Stimulated activated CD8-positive, alpha-beta memory T cell treated with anti-CD3 and anti-CD28 coated beads, Interleukin-7, amount 100 ng/mL, for 1 hour (primary cell): ENCODE measurements at places on chromosomes 7 and 10.
A peak's percentile ranks its signal among the peaks of the same experiment; 100 is the strongest.

DNA sequence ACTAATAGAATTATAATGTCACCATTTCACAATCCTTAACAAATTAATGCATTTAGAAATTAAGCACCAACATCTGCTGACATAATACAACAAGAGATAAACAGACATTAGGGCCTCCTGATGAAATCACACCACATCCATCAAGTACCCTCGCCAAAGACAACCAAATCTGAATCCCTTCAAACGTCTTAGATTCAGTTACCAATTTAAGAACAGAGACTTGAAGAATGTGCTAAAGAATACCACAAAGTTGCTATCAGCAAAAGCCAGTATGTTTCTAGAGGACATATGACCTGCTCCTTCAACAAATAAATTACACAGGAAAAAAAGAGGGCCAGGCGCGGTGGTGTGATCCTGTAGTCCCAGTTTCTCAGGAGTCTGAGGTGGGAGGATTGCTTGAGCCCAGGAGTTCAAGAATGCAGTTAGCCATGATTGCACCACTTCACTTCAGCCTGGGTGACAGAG is 144.5 kb downstream of the REEP3 start:
- no peak for DNase-seq

DNA sequence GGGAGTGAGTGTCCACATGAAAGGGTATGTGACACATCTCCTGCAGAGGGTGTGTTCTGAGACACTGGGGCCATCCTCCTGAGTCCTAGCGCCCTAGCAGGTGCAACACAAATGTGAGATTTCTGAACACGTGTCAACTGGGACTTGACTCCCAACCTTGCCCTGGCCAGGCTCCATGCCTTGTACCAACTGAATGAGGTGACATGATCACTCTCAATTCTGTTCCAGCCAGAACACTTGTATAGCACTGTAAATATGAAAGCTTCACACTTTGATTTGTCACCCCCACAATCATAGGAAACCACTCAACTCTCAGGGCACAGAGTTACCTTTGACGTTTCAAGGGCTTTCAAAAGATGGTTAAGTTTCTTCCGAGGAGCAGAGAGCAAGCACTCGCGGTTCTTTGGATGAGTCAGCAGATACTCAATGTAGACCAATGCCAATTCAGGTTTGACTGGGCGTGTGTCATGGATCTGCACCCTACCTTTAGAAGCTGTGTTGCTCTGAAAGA is 48.6 kb downstream of the NCAPG2 start:
- no peak for DNase-seq

GRCh38 chr10:53469383-53469782 is 696.8 kb upstream of the MBL2 start:
- no peak for DNase-seq

DNA sequence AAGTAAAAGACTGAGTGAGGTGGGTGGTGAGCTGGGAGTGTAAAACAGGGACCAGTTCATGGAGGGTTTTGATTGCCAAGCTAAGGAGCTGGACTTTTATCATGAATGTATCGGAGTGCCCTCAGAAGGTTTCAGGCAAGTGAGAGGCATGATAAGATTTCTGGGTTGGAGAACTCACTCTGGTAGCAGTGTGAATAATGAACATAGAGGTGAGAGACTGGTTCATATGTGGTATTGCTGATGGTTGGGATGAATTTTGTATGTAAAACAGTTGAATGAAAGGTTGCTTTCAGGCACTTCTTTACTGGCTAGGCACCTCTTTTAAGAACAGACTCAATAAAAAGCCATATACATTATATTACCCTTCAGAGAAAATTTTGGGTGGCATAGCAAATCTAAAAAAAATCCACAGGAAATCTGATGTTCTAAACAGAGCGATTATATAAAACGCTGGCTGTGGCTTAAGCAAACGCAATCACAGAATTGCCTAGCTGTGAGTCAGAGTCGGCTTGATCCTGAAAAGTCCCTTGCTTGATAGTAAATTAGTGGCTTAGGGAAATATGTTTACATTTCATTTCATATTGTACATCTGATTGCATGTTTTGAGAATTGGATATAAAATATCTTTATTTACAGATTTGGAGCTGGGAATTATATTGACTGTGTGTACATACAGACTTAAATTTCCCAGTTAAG is 92.9 kb upstream of the HDAC9 start:
- no peak for DNase-seq

GRCh38 chr10:71390461-71390835 is 6.3 kb upstream of the CDH23 start:
- DNase-seq = no peak

GRCh38 chr10:51121861-51122260 is 47.6 kb downstream of the PRKG1 start:
- DNase-seq = no peak

- no peak for DNase-seq
These were observed 295.9 kb upstream of the FOXK1 start for GRCh38 chr7:4386190-4386589.

GRCh38 chr7:32001948-32002347 is 68.3 kb downstream of the PDE1C start:
- no peak for DNase-seq

GRCh38 chr7:114539575-114539974 is 125.0 kb downstream of the FOXP2 start:
- DNase-seq = no peak

DNA sequence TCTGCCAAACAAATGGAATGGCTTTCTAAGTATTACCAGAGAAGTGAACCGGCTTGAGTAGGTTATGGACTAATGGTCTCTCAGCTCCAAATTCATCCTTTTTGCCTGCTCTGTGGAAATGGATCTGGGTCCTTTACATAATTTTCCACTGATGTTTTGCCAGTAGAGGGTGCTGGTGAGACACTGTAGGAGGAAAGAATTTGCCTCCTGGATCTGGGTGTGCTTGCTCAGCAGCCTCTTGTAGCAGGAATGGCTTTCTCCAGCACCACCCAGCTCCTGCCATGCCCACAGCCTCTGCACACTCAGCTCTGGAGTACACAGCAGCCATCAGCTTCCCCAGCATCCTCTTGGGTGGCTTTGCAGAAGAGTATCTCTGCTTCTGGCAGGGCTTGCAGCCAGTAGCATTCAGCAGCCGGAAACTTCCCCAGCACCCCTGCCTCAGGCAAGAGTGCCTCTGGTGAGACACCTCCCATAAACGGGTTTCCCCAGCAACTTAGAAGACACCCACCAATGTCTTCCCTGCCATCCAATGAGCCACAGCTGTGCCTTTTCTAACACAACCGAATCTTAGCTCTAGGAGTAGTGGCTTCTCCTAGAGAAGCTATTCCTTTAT is 235.0 kb upstream of the PLPP4 start:
- DNase-seq = no peak

DNA sequence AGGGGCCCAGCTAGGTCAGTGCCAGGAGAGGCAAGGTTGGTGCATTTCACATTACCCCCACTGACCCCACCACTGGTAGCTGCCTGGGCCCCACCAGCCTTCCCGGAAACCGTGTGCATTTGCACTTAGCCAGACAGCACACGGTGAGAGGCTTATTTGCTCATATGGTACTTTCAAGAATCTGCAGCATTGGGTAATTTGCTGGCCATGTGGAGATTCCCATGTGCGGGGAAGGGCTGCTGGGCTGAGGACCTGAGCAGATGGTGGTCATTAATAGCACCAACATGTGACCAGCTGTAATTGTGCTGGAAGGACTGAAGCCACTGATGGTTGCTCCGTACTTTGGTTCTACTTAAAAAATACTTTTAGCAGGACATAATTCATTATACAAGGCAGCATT is 323.8 kb downstream of the DPP6 start:
- DNase-seq = no peak

- DNase-seq = no peak
These were observed 51.1 kb downstream of the ADRB1 start for GRCh38 chr10:114094795-114095194.

DNA sequence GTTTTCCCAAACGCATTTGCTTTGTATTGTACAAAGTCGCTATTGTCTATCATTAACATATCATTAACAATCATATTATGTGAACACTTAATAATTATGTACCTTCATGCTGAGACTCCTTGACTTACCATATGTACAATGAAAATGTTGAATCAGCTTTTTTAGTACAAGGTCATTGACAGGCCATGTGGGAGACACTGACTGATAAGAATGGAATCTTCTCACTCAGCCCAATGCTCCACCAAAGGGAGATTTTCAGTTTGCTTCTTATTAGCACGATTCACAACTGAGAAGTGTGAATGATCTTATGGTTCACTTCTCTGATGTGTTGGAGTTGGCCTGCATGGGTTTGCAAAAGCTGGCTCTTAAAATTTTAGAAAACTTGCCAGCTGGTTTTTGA is 253.5 kb upstream of the TEX47 start:
- DNase-seq = no peak

GRCh38 chr10:119139464-119140067 is 25.9 kb downstream of the SFXN4 start:
- DNase-seq = no peak

DNA sequence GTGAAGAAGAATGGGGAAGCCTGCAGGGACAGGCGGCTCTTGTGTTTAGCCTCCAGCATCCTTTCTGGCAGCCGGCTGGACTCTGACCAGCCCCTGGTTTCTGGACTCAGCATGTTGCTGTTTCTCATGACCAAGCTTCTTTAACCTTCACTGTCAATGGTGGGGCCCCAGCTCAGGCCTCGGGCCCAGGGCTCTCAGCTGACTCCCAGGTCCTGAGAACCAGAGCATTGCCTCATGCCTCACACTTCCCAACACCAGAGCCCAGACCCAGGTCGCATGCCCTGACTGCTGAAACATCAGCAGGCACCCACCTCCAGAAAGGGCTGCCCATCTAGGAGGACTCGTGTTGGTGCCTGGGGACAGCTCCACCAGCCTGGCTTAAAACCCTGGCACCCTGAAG is 34.8 kb upstream of the FGFR2 start:
- no peak for DNase-seq

GRCh38 chr10:105793071-105793470 is 1152.0 kb downstream of the SORCS3 start:
- no peak for DNase-seq

DNA sequence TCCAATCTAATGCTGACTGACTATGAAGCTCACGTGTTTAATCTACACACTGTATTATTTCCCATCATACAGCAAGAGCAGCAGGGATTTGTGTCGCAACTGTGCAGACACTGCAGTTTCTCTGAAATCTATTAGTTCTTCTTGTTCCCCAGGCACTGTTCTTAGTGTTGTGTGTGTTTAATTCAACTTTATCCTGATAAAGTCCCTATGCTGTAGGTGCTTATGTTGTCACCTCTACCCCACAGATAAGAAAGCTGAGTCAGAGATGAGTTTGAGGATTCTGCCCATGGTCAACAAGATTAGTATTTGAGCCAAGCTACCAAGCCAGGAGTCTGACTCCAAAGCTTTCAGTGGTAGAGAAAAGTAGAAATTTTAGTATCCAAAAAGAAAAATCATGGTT is 22.5 kb upstream of the EPHB6 start:
- no peak for DNase-seq

DNA sequence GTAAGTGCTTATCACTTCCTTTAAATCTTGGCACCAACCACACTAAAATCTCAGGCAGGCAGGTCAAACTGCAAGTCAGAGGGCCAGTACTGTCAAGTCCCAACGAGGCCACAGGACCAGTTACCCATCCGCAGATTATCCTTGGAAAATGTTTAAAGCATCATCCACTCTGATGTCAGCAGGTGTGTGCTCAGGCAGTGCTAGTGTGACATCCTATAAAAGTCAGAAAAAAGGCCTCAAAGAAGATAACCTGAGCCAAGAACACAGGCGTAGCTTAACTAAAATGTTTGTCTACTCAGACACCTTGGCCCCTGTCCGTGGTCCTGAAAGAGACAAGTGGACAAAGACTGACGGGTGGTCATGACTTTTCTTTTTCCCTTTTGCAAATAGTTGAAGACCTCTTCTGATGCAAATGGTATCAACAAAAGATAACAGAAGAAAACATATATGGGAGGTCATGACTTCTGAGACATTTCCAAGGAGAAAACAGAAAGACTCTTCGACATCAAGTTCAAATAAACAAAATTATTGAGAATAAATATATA is 309.3 kb downstream of the KCNMA1 start:
- DNase-seq = no peak

- peak; percentile 69 for DNase-seq
These were observed 702 bp upstream of the KAZALD1 start for GRCh38 chr10:101060951-101061623.

- DNase-seq = no peak
These were observed 1.8 kb upstream of the FAM107B start for GRCh38 chr10:14776546-14776945.

DNA sequence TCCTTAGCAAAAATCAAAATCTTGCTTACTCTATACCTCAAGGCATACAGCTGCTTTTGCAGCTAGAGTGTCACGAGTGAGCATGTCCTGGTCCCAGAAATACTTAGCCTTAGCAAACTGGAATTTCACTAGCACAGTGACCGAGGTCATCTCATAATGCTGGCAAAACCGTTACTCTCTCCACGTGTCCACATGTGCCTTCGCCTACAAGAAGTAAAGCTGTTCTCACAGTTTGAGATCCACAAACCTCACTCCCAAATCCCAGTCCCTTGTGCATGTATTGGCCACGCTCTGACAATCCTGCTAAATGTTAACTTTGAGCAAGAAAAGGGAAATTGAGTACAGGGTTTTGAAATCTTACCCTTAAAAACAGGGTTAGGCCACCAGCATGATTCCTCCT is 111.0 kb upstream of the PLXDC2 start:
- no peak for DNase-seq

GRCh38 chr7:116210345-116211005 is at the start of gene TES:
Gene TES, plus strand, starts transcription at chr7:116210539. Its CDS starts 169 bp downstream, at chr7:116210708.
- DNase-seq = no peak

- no peak for DNase-seq
These were observed 83.5 kb downstream of the ST7 start for GRCh38 chr7:117036836-117037235.

- DNase-seq = no peak
These were observed 50.6 kb downstream of the PTPRN2 start for GRCh38 chr7:158536871-158537515.

DNA sequence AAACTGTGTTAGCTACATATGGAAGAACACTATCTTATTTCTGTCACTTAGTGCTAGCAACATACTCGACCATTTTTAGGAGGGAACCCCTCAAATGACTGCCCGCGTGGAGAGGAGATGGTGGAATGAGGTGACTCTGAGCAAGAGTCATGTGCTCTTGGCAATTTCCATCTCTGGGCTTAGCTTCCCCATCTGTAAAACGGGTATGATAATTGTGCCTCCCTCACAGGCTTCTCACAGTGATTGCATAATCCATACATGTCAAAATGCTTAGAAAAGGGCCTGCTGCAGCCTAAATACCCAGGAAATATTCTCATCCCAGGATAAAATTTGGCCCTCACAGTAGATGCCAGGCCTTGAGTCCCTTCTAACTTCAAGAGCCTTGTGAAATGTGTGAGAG is 86.6 kb downstream of the WDFY4 start:
- no peak for DNase-seq

GRCh38 chr10:97522071-97522470 is 23.3 kb downstream of the UBTD1 start:
- DNase-seq = no peak
